GOT3 (cell line): ENCODE measurements at places on chromosomes 11 and 22.

DNA sequence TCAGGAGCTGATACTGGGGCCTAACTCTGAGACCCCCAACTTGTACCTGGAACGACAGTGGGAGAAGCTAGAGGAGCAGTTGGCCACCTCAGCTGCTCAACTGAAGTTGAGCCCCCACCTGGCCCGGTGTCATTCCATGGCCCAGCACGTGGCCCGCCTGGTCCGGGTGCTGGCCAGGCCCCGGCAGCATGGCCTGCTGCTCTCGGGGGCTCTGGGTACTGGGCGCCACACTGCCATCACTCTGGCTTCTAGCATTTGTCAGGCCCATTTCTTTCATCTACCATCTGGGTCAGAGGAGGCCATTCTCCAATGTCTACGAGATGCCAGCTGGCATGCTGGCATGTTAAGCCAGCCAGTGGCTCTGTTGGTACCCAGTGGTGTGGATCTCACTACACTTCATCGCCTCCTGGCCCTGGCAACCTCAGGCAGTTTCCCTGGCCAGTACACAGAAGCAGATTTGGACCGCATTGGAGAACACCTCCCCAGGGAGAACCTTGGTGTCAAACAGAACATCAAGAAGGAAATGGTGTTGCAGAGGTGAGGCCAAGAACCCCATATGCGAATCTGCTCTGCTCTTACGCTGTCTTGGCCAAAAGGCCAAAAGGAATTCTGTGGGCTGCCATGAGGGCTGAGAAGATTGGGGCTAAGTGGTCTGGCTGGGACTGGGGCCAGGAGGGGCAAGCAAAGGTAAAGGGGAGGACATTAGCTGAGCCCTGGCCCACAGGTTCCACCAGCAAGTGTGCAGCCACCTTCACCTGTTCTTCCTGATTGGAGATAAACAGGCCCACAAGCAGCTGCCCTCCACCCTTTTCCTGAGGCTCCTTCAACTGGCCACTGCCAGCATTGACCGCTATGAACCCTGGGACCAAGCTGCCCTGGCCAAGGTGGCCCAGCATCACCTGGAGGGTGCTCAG, 45.4 kb downstream of the RRP8 start:
- DNase-seq = no peak

DNA sequence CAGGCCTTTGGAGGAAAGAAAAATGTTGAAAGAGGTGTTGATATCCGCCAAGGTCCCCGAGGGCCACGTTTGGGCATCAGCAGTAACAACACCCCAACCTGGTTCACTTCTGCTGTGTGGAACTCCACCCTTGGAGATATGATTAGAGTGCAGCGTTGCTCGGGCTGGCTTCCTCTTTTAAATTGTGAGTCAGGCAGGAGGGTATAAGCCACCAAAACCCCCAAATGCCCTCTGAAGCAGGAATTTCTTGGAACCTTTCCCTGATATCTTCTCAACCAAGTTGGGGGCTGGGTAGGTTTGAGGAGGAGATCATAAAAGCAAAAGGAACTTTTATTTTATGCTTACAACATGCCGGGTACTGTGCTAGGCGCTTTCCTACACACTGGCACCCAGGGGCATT, 6.4 kb upstream of the C11orf96 start:
- no peak for DNase-seq

GRCh38 chr11:12094872-12095800, 15.3 kb upstream of the MICAL2 start:
- no peak for DNase-seq

DNA sequence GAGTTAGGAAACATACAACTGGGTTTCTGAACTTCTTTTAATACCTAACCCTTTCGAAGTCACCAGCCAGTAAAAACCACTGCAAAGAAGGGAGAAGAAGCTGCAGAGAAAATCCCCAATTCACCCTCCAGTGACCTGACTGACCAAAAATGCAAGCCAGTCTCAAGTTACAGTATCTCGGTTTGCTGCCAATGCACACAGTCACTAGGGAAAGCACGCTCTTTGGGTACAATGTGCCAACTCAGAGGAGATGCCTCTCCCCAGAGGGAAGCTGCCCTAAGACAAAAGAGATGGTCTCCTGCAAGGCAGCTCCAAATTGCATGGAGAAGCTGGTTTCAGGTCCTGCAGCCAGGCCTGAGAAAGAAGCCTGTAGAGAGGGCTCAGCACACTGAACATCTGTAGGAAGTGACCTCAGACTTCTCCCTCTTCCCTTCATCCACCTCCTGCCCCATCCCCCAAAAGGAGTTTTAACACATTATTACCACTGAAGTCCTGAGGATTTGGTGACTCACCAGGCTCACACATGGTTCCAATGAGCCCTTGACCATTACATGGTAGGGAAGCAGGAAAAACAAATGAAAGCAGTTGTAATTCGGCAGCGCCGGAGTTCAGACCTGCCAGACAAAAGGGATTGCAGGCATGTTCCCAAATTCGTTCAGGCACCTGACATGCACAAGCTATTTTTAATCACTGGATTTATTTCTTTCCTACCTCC, 90.1 kb downstream of the ETS1 start:
- peak; percentile 64 for DNase-seq

GRCh38 chr11:78099666-78100065, 20.0 kb upstream of the NDUFC2 start:
- no peak for DNase-seq

GRCh38 chr22:44734278-44734677, 18.1 kb upstream of the ARHGAP8 start:
- no peak for DNase-seq

DNA sequence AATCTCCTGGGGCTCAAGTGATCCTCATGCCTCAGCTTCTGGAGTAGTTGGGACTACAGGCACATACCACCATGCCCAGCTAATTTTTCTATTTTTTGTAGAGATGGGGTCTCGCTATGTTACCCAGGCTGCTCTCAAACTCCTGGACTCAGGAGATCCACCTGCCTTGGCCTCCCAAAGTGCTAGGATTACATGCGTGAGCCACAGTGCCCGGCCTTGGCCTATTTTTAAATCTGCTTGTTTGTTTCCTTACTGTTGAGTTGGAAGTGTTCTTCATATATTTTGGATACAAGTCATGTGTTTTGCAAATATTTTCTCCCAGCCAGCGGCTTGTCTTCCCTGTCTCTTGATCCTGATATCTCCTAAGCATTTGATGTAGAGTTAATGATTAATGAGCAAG, 5.0 kb downstream of the PARVB start:
- DNase-seq = no peak

DNA sequence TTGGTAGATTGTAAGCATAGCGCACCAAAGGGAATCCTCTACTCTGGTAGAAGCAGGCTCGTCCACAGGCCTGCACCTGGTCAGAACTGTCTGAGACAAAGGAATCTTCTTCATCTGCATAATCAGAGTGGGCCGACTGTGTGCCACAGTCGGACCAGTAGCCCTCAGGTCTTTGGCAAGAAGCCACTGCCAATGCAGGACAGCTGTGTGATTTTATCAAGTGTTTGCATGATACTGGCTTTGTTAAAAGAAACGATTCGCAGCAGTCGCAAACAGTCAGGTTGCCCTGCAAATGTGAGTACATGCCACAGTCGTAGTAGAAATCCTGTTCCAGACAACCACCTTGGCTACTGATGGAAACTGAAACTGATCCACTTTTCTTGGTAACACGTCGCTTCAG, 4.9 kb upstream of the CCDC34 start:
- DNase-seq = no peak

DNA sequence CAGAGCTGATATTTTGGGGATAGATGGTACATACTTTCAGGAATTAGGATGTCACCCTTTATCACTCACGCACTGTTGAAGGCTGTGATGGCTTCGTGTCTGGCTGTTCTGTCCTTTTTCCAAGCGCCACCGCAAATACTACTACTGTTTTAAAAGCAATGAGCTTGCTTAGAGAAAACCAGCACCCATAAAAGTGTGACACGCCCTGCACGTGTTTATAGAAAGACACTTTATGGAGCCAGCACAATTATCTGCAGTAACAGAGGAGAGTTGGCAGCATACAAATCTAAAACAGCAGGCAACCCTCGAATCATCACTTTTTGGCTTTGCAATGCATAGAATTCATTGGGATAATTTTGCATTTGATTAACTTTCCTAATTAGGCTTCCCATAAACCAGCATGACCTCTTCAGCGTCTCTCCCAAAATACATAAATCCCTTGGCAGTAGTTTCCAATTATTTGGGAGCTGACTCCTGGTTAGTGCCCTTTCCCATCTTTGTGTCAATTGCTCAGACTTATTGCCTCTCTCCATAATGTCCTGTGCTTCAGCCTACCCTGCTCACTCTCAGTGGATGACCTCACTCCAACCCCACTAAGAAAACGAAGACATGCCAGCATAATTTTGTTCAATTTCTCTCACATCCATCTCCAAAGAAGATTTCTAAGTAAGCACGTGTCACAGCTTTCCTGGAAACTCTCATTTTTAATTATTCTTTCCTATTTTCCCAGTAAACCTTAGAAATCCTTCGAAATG, 118.7 kb upstream of the LARGE1 start:
- DNase-seq = no peak

DNA sequence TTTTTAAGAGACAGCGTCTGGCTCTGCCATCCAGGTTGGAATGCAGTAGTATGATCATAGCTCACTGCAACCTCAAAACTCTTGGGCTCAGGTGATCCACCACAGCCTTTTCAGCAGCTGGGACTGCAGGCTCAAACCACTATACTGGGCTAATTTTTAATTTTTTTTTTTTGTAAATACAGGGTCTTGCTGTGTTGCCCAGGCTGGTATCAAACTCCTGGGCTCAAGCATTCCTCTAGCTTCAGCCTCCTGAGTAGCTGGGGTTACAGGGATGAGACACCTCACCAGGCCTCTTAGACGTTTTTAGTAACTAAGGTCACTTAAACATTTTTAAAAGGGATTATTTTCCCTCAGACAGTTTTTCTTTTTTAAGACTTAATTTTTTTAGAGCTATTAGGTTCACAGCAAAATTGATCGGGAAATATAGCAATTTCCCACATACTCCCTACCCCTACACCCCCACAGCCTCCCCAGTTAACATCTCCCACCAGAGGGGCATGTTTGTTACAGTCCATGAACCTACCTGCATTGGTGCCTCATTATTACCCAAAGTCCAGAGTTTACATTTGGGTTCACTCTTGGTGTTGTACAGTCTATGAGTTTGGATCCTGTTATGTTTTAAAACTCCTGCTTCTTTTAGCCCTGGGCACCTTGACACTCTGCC, 3.9 kb downstream of the BCR start:
- DNase-seq = no peak

DNA sequence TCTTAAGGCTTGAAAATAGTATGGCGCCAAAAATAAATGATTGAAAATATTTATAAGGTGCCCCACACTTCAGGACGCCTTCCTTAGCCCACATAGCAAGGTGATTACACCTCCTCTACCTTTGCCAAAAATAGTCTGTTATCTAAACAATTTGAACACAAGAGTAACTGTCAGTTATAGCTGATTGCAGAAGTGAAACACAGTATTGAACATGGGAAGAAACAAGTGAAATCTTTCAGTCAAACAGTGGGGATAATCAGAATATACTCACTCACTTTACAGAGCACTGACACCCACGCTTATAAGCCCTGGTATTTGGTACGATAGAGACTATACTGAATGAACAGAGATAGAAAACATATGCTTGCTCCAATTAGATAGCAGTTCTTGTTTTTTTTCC, 203.1 kb downstream of the RAB38 start:
- no peak for DNase-seq

DNA sequence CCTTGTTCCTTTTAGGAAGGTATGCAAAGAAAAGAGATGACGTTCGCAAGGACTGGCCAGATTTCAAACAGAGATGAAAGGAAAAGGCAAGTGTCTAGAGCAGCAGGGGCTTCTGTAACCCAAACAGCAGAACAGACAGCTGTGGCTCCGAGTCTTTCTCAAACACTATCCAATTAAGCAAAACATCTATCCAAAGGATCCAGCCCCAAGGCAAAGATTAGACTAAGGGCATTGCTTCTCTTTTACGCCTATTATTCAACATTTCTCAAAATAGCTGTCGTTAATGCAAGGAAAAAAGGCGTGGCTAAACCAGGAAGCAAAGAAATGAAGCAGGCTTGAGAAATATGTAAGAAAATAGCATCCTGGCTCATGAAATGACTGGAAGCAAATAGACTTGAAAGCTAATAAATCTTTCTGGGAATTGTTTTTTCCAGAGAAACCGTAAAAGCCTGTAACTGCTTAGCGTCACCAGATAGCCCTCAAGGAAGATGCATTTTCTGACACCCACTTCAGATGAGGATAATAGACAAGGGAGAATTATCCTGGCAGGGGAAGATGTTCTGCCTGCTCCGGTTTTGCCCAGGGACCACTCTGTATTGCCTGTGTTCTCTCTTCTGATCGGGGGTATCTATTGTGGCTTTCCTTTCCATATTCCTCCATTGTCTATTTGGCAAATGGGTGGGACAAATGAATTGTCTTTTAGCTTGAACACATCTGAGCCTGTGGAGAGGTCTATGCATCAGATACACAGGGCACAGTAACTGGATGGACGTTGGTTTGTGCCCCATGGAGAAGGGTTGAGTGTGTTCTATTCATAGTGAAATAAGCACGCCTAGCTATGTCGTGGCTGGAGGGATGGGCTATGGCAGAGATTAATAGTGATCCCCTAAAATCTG, 20.2 kb downstream of the C11orf96 start:
- no peak for DNase-seq

- no peak for DNase-seq
These were observed 47.0 kb upstream of the CARS1 start for GRCh38 chr11:3104051-3104714.

- no peak for DNase-seq
These were observed 9.4 kb downstream of the NCF4 start for GRCh38 chr22:36870250-36870649.

DNA sequence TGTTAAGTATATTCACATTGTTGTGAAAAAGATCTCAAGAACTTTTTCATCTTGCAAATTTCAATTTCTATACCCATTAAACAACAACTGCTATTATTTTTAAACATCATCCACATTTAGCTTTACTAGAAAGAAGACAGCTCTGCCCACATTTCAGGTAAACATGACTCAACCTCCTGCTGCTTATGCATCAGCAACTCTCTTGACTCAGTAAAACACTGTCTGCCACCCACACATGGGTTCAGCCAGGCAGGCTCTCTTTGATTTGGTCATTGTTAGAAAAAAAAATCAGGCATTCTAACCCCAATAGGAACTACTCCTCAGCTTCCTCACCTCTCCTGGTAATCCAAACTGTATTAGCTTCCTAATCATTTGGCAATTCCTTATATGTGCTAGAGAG, 5.1 kb upstream of the ENDOD1 start:
- no peak for DNase-seq

GRCh38 chr11:47406896-47407745, 1.3 kb upstream of the SLC39A13 start:
- no peak for DNase-seq

- DNase-seq = no peak
These were observed 83.6 kb downstream of the FDX1 start for GRCh38 chr11:110513259-110513801.

DNA sequence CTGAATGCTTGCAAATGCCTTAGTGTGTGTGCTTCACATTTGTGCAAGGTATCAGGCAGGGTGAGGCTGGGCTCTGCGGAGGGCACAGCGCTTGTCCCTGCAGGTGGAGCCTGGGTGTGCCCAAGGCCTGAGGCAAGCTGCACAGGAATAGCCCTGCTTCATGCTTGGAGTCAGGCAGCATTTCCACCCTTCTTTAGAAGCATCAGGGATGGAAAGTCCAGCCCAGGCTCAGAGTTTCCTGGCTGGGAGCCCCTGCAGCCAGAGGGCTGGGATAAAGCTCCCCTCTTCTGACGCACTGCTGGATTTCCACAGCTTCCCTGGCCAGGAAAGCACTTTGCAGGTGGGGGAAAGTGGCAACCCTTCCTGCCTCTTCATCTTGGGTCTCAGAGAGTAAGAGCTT, 63.4 kb downstream of the GALNT18 start:
- DNase-seq = no peak
